Lower leg skin (tissue), 4 donors: ENCODE measurements at places on chromosomes 6 and 20. TPM values are rescaled to one million over a fixed set of nuclear protein-coding genes. Genes with fewer than 3 reads are reported as not detected.

DNA sequence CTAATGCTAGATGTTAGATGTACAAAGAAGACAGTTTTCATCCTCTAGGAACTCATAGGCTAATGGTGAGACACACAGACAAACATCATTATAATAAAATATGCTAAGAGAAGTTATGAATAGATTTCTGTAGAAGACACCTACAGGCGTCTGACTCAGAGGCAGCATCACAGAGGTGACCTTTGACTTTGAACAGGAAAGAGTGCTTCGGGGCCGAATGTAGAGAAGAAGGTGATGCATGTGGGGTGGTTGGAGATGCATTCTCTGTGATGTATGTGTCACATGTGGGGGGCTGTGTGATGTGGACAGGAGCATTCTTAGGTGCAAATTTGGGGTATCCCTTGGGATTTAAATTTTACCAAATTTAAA lies 6.8 kb downstream of the GUCA1A start:
- no peak for DNase-seq

DNA sequence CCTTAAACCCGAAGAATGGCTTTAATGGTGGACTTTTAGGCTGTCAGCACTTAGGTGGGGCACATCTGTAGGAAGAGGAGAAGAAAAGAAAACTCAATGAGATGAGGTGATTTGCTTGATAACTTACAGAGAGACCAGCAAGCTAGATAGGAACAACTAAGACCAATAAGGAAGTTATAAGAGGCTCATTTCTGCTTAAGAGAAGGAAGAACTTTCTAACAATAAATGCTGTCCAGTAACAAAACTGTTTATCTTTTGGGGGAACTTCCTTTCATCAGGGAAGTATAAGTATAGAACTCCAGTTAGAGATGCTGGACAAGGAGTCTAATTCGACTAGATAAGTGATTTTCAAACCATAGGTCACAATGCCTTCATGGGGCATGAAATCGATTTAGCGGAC lies 107.2 kb upstream of the SIRPA start:
- no peak for DNase-seq

DNA sequence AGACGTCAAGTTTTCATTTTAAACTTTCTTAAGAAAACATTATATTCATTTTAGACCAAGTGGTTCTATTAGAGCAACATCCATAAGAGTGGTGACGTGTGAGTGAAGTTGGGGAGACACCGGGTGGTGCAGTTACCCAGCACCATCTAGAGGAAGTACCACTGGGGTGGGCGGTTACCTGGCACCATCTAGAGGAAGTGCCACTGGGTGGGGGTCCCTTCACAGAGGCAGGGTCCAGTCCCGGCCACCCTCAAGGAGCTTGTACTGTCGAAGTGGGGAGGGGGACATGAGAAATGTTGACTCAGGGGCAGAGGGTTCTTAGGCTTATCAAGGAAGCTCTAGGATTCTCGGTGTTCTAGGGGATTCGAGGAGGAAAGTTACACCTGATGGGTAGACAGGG lies 26.2 kb downstream of the PHACTR3 start:
- no peak for DNase-seq

Gene UNC5CL
- total RNA-seq = 0.49 TPM

Gene HRH3
- not detected for total RNA-seq

GRCh38 chr20:1561350-1561749 lies 3.8 kb upstream of the SIRPD start:
- no peak for DNase-seq

- DNase-seq = peak; percentile 70
These were observed 182.7 kb upstream of the CCN2 start for GRCh38 chr6:132133736-132134445.

- DNase-seq = no peak
These were observed 18.3 kb downstream of the SIM1 start for GRCh38 chr6:100446115-100447080.

DNA sequence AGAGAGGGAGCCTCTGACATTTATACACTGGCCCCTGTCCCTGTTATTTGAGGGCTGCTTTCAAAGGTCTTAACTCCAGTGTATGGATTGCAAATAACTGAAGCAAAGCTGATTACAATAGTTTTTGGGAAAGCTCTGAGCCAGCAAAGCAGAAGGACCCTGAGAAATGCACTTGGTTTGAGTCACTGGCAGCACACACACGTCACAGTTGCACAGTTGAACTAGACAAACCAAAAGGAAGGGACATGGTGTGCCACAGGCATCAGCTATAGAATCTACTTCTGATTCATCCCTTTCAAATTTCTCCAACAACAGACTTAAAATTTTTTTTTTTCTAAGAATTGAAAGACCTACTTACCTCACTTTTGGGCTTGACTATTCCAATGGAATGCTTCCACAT lies 56.4 kb downstream of the SNRNP48 start:
- no peak for DNase-seq

Gene UFL1
- total RNA-seq = 22.5 TPM

- DNase-seq = no peak
These were observed 265.8 kb upstream of the PLCB4 start for GRCh38 chr20:8803065-8803464.
